Fibroblast of pulmonary artery (primary cell): ENCODE measurements at places on chromosomes 16 and 17.

DNA sequence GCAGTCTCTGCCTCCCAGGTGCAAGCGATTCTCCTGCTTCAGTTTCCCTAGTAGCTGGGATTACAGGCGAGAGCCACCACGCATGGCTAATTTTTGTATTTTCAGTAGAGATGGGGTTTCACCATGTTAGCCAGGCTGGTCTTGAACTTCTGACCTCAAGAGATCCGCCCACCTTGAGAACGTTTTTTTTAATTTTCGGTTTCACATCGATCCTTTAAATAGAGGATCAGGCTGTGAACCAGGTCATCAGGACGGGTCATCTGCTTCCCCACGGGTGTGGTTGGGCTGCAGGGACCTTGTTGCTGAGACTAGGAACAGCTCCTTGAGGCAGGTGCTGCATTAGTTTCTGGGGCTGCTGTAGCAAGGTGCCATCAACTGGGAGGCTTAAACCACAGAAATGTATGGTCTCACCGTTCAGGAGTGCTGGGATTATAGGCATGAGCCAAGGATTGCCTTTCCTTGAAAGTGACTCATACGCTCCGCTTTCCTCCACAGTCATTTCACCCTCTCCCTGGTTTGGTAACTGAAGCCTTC, 7.9 kb upstream of the NAGPA start:
- peak; percentile 31 for DNase-seq

- DNase-seq, result no peak
These were observed 153.5 kb upstream of the CIBAR2 start for GRCh38 chr16:85265810-85266209.

- DNase-seq, result no peak
These were observed 6.8 kb downstream of the CDK5R1 start for GRCh38 chr17:32493571-32493970.

GRCh38 chr16:57151369-57151768, 34.5 kb downstream of the PSME3IP1 start:
- DNase-seq, result no peak

DNA sequence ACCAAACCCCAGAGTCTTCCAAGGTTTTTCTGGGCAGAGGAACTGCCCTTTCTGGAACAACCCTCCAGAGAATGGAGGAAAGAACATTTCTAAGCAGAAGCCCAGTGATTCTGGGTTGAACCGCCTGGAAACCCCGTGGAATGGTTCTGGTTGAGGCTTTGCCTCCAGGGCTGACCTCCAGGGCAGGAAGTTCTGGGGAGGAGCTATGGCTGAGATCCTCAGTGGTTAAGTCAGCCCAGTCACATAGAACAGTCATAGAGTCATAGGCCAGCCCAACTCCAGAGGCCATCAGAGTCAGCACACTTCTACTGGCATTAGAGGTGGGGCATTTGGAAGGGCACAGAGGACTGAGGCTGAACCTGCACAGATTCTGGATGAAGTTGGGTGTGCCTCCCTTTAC, 65.9 kb downstream of the SPACA3 start:
- no peak for DNase-seq

DNA sequence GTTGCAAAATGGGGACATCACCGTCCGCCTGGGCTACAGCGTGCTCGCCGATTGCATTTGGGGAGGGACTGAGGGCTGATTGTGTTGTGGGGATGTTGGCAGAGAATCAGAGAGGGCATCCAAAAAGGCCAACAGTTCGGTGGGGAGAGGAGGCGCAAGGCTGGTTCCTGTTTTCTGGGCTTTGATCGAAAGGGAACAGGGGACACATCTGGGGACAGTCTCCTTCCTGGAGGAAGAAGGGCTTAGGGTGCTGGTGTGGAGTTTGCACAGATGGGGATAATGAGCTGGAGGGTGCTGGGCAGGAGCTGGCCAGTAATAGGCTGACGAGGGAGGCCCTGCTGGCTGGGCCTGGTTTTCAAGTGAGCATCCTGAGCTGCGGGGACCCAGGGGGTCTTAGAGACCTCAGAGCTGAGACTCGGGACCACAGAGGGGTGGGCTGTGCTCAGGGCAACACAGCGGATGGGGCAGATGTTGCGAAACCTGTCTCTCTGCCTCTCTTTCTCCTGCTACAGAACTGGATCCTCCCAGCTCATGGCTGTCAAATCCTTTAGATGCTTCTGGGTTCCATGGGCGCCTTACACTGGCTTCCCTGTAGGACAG, 288.7 kb downstream of the SEC14L1 start:
- no peak for DNase-seq
